ENCODE measurements at places on chromosomes 13 and 19.

DNA sequence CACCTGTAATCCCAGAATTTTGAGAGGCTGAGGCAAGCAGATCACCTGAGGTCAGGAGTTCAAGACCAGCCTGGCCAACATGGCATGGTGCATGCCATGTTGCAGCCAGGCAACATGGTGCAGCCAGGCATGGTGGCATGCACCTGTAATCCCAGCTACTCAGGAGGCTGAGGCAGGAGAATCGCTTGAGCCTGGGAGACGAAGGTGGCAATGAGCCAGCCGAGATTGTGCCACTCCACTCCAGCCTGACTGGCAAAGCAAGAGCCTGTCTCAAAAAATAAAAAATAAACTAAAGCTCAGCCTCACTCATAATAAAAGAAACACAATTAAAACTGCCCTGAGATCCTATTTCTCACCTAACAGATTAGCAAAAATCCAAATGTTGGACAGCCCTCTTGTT, 49.7 kb upstream of the MAP3K10 start:
- no peak for DNase-seq

DNA sequence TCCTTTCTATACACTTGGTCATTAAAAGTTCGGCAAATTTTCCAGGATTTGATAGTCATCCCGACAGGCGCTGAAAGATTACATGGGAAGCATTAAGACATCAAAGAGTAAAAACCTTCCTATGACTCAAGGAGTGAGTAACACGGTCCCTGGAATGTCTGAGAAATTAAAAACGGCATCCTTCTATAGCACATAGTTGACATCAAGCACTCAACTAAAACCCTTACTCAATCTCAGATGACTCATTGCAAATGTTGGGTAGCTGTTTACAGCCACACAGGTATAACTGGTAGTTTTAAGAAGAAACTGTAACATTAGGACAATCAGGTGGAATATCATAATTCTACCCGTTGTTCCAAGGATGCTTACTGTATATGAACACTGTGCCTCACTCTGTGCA, 6.4 kb upstream of the LGALS13 start:
- no peak for DNase-seq

GRCh38 chr19:5356428-5356827, 15.8 kb upstream of the PTPRS start:
- DNase-seq, result no peak

DNA sequence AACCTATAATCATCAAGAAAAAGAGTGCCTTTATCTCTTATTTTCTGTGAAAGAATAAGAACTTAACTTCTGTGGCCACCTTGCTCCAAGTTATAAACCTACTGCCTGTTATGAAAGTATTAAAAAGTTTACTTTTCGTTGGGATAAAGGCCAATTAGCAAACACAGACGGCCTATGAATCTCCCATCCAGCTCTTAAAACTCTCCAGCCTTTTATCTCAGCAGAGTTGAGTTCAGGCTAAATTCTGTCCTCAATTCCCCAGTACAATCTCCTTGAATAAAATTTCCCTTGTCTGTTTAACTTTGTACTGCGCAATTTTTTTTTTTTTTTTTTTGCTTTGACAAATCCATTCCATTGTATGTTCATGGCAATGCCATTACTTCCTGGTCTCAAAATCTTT, 1058.4 kb downstream of the SLITRK5 start:
- DNase-seq, result no peak

DNA sequence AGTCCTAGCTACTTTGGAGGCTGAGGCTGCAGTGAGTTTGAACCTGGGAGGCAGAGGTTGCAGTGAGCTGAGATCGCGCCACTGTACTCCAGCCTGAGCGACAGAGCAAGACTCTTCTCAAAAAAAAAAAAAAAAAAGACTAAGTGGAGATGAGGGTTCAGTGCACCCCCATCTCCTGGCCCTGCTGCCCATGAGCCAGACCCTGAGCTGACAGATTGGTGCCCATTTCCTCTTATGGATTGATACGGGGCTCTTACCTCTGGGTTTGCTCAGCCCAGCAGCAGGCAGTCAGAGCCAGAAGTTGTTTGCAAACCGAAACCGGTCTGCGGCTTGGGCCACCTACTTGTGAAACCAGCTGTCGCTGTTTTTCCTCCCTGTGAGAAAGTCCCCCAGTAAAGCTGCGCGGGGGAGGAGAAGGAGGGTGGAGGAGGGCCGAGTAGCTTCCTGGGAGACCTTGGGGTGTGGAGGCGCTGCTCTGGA, 36.9 kb downstream of the ARRDC2 start:
- DNase-seq, result peak; percentile 81

GRCh38 chr19:28727480-28728159, 485.3 kb downstream of the UQCRFS1 start:
- peak; percentile 10 for DNase-seq

- no peak for DNase-seq
Measured at GRCh38 chr13:96193728-96194310, 103.9 kb downstream of the HS6ST3 start.

DNA sequence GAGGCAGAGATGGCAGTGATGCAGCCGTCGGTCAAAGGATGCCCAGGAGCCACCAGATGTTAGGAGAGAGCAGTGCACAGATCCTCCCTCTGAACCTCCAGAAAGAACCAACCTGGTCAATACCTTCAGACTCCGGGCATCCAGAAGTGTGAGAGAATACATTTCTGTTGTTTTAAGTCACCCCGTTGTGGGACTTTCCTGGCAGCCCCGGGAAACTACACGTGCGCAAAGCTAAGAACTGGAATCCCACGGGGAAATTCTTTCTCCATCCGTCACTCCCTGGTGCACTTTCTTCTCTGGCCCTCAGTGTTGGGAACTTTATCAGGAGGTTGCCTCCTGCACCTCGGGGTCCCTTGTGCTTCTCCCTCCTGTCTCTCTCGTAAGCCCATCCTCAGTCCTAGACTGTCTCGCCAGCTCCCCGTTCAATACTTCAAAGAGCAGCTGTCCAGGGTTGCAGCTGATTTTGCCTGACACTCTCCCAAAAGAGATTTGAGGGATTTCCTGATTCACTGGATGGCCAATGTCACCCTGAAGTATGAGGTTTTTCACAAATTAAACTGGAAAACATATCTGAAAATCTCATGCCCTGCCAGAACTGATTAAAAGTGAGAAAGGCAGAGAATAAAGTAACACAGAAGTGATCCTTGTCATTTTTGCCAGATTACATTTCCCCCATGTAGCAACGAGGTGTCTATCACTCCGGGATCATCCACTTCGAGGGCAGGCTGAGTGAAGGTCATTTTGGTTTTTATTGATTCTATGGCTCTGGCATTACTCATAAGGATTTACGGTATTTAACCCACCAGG, 136.8 kb downstream of the DCT start:
- no peak for DNase-seq

DNA sequence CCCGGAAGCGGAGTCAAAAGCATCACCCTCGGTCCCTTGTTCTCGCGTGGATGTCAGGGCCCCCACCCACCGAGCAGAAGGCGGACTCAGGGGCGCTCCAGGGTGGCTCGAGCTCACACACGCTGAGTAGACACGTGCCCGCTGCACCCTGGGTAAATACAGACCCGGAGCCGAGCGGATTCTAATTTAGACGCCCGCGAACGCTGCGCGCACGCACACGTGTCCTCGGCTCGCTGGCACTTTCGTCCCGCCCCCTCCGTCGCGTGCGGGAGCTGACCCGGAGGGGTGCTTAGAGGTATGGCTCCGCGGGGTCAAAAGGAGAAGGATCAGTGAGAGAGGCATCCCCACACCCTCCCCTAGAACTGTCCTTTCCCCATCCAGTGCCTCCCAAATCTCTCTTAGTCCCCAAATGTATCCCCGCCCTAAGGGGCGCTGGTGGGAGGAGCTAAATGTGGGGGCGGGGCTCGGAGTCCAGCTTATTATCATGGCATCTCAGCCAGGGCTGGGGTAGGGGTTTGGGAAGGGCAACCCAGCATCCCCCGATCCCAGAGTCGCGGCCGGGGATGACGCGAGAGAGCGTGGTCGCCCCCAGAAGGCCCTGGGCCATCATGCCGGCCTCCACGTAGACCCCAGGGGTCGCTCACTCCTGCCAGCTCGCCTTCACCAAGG, 451 bp upstream of the ICAM5 start:
- DNase-seq, result peak; percentile 75

Measured in GF-D8 (cell line).